ENCODE measurements at places on chromosomes 6 and 20. TPM values are rescaled to one million over a fixed set of nuclear protein-coding genes. Genes with fewer than 3 reads are reported as not detected.

GRCh38 chr6:33578588-33579011, 1.5 kb downstream of the BAK1 start:
- H3K27ac ChIP-seq: peak overlapping the region; percentile 89
- H3K27me3 ChIP-seq: no peaks in the 10 kb centered on the region
- no peaks in the 10 kb centered on the region for H3K36me3 ChIP-seq
- H3K4me3 ChIP-seq: peak overlapping the region; percentile 93
- H3K4me1 ChIP-seq: peaks cover 16% of the 10 kb centered on the region
- no peak for DNase-seq

DNA sequence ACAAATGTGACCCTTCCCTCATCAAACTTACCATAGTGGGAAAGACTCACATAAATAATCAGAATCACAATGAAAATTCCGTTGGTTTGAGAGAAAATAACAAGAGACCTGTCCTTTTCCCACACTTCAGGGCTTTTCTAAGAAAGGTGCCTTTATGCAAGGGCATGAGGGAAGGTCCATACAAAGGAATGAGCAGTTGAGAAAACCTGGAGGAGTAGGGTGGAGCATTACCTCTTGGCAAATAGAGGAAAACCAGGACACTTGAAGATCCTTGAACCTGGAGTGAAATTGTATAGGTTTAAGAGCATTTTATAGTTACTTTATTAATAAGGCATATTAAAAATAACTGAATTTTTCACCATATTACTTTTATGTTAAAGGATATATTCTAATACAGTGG, 54.3 kb downstream of the UBR2 start:
- H3K4me1 ChIP-seq: no peaks in the 10 kb centered on the region
- H3K36me3 ChIP-seq: no peaks in the 10 kb centered on the region
- no peak overlapping the region for H3K27ac ChIP-seq
- no peak overlapping the region for H3K4me3 ChIP-seq
- DNase-seq: no peak

LTB gene
- 10.3 TPM for total RNA-seq

DNA sequence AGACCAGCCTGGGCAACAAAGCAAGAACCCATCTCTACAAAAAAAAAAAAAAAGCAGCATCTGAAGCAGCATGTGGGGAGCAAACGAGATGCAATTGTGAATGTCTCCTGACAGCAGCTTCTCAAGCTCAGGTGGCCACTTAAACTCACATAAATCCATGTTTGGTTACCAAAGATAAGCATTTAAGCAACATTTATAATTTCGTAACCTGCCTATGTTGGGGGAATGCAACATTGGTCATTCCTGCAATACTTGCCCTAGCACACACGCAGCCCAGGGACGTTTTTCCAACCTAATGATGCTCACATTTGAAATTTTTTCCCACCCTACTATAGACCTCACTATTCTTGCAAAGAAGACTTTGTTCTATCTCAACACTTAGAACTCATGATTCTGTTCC, 113.3 kb downstream of the ZFP64 start:
- no peaks in the 10 kb centered on the region for H3K4me1 ChIP-seq
- DNase-seq: no peak
- H3K27ac ChIP-seq: no peak overlapping the region
- H3K27me3 ChIP-seq: no peaks in the 10 kb centered on the region
- no peaks in the 10 kb centered on the region for H3K36me3 ChIP-seq

- no peaks in the 10 kb centered on the region for H3K27me3 ChIP-seq
- H3K4me1 ChIP-seq: no peaks in the 10 kb centered on the region
- no peak overlapping the region for H3K27ac ChIP-seq
- H3K4me3 ChIP-seq: no peak overlapping the region
Measured at GRCh38 chr6:136599329-136600011, 49.2 kb upstream of the MAP7 start.

DNA sequence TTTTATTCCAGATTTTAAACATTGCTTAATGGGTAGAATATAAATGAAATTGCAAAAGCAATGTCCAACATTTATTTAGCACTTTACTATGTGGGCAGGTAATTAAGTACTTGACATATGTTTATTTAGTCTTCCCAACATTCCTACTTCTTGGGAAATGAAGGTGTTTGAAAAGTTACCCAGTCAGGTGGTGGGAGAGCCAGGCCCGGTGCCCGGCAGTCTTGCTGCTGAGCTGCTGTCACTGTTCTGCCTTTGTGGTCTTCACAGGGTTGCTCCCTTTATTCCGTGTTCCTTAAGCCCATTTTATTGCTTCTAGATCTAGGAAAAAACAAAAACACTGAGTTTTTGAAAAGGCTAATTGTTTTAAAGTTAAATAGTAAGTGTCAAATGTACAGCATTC, 42.6 kb upstream of the TULP4 start:
- H3K4me3 ChIP-seq: no peak overlapping the region
- peak; percentile 48 for DNase-seq
- H3K36me3 ChIP-seq: no peaks in the 10 kb centered on the region
- no peaks in the 10 kb centered on the region for H3K27me3 ChIP-seq

- H3K27me3 ChIP-seq: no peaks in the 10 kb centered on the region
- no peak overlapping the region for H3K27ac ChIP-seq
- DNase-seq: no peak
Measured at GRCh38 chr6:89022798-89023197, 57.8 kb upstream of the PNRC1 start.
